ENCODE measurements at places on chromosomes 5 and 9.

GRCh38 chr9:9229269-9229668 lies 1383.5 kb downstream of the PTPRD start:
- DNase-seq, result no peak

GRCh38 chr9:27537756-27538155 lies 8.1 kb upstream of the MOB3B start:
- DNase-seq, result no peak

DNA sequence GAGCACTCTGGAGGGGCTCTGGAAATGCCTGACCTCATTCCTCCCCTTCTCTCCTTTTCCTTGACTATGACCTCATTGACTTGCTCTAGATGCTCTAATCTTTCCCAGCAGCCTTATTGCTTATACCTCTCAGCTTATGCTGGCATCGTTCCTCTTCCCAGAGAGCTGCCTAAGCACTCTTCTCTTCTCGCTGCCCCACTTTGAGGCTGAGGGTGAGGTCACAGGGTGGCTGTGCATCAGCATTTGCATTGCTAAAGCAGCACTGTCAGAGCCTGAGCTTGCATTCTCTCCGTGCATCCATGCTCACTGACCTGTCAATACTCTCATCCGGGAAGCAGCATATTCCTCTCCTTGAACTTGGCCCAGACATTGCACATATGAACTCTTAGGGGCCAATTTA lies 96.4 kb upstream of the NTRK2 start:
- DNase-seq, result no peak

GRCh38 chr5:1411099-1411498 lies 34.1 kb downstream of the SLC6A3 start:
- DNase-seq, result no peak

GRCh38 chr5:146213210-146213826 lies 9.9 kb downstream of the RBM27 start:
- DNase-seq, result no peak

- no peak for DNase-seq
These were observed 30.6 kb upstream of the ANKRD33B start for GRCh38 chr5:10533226-10533625.

- DNase-seq, result peak; percentile 72
These were observed 38.0 kb downstream of the RAPGEF1 start for GRCh38 chr9:131701789-131702337.
